ENCODE measurements at places on chromosomes 13 and 19.

DNA sequence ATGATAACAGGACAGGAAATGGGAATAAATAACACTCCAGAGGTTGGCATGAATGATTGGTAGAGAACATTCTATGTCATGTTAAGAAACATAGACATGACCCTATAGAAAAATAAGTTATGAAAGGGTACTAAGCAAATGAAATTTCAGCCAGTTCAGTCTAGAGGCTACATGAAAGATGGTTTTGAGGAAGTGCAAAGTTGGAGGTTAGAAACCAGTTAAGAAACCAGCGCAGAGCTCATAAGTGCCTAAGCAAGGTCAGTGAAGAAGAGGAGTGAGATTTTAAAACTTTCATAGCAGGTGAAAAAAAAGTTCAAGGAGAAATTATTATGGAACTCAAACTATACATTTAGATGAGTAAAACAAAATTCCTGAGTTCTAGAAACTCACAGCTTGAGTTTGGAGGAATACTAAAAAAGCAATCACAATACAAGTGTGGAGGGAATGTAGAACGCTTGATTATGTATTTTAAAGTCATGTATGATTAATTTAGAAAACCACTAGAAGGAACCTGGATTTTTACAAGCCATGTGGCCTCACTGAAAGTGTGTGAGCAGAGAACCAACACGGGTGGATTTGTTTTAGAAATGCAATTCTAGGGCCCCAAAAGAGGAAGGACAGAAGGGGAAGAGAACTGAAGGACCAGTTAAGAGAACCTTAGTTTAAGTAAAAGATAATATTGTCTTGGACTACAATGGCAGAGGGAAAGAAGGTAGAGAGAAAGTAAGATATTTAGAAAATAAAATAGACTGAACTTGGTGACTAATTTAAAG, 162.4 kb downstream of the PCDH20 start:
- no peak for DNase-seq

- no peak for DNase-seq
Measured at GRCh38 chr19:3365093-3365835, 1.1 kb upstream of the NFIC start.

DNA sequence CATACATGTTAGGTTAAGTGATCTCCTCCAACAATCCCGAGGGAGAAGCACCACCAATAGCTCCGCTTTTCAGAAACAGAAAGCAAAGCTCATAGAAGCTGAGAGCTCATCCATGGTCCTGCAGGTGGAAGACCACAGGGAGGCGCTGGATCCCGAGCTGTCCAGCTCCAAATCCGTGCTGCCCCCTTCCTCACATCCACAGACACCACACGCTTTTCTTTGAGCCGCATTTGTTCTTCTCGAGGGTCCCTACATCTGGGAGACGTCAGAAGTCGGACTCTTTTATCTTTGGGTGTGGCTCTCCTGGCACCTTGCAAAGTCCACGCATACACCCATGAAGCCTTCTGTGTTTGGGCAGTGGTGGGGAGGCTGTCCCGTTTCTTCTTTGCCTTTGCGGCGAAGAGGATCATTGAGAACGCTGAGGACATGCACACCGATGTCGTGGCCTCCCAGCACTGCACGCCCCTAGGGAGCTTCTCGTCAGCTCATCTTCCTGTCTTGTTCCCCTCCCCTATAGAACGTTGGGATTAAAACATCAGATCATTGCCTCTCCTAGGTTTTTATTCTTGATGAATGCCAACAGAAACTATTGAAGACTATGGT, 184.8 kb downstream of the TEX29 start:
- DNase-seq: peak; percentile 45

GRCh38 chr19:32566246-32566830, 14.7 kb upstream of the PDCD5 start:
- no peak for DNase-seq

- no peak for DNase-seq
Measured at GRCh38 chr19:6216996-6217751, 62.6 kb downstream of the MLLT1 start.

DNA sequence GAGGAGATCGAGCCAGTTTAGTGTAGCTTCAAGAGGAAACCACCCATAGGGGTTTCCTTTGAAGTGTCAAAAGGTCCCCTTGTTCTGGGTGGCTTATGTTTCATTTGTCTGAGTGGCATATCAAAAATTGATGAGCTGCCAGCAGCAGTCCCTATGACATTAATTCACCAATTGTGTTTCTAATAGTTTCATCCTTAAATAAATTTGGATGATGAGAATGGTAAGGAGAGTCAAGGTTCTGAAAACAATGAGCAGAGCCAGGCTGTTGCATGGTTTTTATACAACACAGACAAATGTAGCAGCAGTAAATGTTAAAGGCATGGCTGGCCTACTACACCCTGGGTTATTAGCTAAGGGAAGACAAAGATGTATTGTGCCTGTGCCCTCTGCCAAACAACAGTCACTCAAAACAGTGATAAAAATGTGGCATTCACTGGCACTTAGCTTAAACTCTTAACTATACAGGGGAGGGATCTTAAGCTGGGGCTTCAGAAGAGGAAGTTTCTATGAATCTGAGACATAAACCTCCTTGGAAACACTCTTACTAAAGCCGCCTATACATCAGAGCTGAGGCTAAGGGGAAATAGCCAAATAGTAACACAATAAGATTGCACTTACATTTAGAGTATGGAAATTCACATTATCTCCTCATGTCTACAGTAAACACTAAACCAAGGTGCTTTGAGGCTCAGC, 200.5 kb downstream of the POU4F1 start:
- no peak for DNase-seq

DNA sequence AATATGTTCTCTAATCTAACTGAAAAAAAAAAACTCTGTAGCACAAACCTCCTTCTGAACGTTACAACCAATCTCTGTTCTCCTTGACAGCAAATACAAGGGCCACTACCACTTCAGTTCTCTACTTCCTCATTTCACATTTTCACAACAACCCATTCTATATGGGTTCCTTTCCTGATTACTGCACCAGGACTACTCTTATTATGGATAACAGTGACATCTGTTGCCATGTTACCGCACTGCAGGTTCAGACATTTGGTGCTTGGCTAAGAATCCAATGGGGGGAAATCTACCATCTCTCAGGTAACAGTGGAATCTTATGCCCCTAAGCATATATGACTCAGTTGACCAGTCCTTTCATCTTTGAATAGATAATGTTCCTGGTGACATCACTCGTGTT, 11.6 kb upstream of the FPR3 start:
- no peak for DNase-seq

- peak; percentile 19 for DNase-seq
Measured at GRCh38 chr13:38763446-38764381, 76.8 kb downstream of the FREM2 start.

- DNase-seq: no peak
Measured at GRCh38 chr19:13234518-13234917, 84.3 kb downstream of the IER2 start.

GRCh38 chr13:79775830-79776229, 294.9 kb downstream of the NDFIP2 start:
- no peak for DNase-seq

GRCh38 chr19:1860042-1860775, 3.2 kb downstream of the KLF16 start:
- peak; percentile 13 for DNase-seq

DNA sequence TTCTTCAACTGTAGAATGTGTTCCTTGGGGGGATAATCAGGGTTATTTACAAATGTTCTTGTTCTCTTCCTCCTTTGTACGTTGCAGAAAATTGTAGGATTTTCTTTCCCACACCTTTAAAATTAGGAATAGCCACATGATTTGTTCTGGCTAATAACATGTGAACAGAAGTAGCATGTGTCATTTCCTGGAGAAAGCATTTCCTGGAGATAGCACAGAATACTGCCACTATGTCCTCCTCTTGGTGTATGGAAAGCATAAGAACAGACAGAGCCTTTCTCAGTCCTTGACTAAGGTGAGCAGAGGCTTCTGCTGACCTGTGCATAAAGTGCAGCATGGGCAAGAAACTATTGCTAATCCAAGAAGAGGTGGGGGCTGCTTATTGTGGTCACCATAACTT, 101.8 kb downstream of the FAM216B start:
- no peak for DNase-seq

DNA sequence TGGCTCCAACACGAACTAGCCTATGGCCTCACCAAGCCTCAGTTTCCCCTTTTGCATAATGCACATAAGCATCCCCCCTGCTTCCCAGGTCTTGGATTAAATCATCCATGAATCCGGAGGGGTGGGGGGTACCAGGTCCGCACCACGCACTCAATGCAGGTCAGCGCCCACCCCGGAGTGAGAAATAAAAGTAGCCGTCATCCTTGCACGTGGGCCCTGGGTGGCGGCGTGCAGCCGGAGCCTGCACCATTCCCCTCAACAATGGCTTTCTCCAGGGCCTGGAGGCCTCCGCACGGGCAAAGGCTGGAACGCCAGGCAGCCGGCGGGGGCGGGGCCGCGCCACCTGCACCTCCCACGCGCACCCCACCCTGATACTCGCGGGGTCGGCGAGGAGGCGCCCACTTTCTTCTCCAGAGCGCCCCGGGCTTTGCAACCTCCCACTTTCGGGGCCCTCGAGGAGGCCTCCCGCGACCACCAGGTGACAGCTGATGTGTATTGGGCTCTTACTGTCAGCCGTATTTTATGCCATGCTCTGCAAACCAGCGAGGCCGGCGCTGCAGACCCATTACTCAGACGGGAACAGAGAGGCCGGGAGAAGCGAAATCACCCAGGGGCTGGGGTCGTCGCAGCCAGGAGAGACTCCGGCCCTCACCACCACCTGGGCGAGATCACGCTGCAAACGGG, 767 bp upstream of the GADD45B start:
- no peak for DNase-seq

- DNase-seq: no peak
Measured at GRCh38 chr19:56750658-56751057, 79.1 kb upstream of the ZNF835 start.

DNA sequence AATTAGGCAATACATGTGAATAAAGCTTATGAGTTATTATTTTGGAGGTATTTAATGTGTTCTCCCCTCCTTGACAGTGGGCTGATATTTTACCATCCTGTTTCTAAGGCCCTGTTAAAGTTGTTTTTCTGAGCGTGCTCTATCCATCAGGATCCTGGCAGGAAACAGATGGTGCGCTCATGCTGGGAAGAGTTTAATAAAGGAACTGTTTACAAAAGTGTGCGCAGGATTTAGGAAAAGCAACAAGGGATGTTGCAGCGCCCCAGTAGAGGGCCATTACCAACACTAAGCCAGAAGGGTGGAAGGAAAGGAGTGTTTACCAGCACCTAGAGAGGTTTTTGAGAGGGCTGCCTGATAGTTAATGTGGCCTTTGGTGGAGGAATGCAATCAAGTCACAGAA, 374.5 kb downstream of the KCNRG start:
- DNase-seq: no peak

GRCh38 chr13:39037410-39037879, 444 bp downstream of the PROSER1 start:
- peak; percentile 80 for DNase-seq

GRCh38 chr19:13260883-13261653, 110.9 kb downstream of the IER2 start:
- no peak for DNase-seq

DNA sequence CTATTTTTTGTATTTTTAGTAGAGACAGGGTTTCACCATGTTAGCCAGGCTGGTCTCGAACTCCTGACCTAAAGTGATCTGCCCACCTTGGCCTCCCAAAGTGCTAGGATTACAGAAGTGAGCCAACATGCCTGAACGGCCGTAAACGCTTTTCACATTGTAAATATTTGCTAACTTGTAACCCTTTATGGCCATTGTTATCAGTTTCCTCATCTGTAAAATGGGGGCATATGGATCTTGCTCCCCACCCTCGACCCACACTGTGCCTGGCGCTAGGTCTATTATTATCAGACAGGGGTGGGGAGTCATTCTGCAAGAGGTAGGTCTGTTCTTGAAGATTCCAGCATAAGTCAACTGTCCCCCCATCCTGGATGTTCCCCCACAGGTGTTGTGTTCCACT, 11.9 kb downstream of the NCAN start:
- DNase-seq: no peak

- DNase-seq: no peak
Measured at GRCh38 chr19:13339869-13340268, 166.4 kb downstream of the CACNA1A start.

DNA sequence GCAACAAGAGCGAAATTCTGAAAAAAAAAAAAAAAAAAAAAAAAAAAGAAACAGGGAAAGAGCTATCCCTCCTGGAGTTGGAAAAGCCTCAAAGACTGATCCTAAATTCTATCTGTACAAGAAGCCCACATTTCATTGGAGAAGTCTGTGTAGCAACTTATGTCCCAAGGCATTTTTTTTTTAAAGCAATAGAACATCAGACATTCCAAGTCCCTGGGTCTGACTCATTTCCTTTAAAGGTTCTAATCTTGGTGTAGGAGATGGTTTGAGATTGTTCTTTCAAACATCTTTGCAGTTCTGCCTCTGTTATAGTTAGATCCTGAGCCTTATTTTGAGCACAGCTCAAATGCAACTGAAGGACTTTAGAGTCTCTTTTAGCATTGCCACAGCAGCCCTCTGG, 706.5 kb upstream of the MIR17HG start:
- no peak for DNase-seq

GRCh38 chr19:5977785-5978605, at the start of gene RANBP3:
TSS of gene RANBP3 (minus strand) at chr19:5978140. CDS start at chr19:5978082, 58 bp downstream.
- peak; percentile 91 for DNase-seq

GRCh38 chr19:10372690-10373089, 7.7 kb downstream of the TYK2 start:
- no peak for DNase-seq

DNA sequence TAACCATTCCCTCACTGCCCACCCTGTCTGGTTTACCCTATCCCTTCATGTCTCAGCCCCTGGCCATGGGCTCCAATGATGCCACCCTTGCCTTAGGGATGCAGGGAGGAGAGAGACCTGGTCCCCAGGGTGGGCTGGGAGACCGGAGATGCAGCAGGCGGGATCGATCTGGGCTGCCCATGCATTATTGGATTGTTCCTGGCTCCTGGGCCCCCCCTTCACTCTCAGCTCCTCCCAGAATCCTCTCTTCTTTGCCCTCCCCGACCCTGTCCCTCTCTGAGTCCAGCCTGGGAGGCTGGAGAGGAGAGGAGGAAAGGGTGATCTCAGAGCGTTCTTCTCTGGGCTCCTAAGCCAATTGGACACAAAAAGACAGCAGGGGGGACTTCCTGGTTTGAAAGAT, 5.8 kb downstream of the KASH5 start:
- DNase-seq: no peak

- DNase-seq: no peak
Measured at GRCh38 chr19:34171539-34171876, 796 bp upstream of the LSM14A start.

GRCh38 chr13:23386533-23386932, 47.0 kb downstream of the SACS start:
- DNase-seq: no peak

- no peak for DNase-seq
Measured at GRCh38 chr13:46893798-46894560, 2.9 kb downstream of the HTR2A start.

DNA sequence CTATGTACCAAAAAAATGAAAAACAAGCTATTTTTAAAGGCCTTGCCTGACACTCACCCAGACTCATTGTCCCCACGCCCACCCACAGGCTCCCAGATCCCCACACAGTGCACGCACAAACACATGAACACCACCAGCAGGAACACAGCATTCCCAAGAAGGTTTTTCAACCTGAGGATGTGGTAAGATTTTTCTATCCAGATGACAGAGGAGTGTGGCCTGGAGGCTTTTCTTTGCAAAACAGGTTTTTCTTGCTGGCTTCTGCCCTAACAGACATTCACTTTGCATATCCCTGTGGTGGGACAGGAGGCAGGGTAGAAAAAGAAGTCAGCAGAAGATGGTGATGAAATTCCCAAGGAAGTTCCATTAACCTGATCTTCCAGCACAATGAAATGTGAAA, 97.8 kb downstream of the KLF12 start:
- peak; percentile 79 for DNase-seq
